ENCODE measurements at places on chromosomes 11 and 22.

GRCh38 chr11:62127426-62127825, 3.6 kb downstream of the INCENP start:
- DNase-seq: no peak

DNA sequence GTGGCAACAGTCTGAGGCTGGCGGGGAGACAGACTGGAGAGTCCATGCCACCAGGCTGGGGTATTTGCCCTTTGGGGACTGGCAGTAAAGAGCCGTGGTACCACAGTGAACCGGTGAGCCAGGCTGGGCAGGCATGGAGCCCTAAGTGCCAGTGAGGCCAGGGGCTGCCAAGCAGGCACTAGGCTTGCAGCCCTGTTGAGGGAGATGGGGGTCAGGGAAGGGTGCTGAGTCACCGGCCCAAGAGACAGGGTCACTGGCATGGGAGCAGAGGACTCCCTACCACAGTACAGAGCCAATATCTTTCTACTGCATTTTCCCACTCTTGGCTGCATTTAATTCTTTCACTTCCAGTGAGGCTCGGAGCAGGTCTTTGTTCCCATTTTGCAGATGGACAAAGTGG, 30.7 kb upstream of the TEF start:
- DNase-seq: no peak

DNA sequence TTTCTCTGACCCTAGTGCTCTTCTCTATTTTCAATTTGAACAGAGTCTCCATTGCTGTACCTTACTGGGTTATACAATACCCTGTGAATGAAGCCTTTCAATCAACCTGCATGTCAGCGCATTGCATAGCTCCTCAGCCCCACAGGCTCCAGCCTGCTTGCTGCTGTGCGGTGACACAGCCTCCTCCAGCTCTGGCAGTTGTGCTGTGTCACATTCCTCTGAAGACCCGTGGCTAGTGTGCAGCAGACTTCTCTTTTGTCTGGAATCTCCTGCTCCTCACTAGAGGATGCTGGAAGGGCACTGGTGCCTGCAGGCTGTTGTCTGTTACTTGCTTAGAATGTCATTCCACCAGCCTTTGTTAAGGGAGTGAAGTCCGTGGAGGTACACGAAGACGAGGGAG, 390.1 kb upstream of the B3GAT1 start:
- DNase-seq: no peak

GRCh38 chr22:22954656-22955055, 67.0 kb downstream of the IGLL5 start:
- DNase-seq: no peak

- DNase-seq: no peak
These were observed 610.5 kb downstream of the BUD13 start for GRCh38 chr11:116162086-116162885.
